ENCODE measurements at places on chromosomes 11 and 22.

- no peak for DNase-seq
These were observed 37.8 kb downstream of the ISX start for GRCh38 chr22:35103761-35104160.

DNA sequence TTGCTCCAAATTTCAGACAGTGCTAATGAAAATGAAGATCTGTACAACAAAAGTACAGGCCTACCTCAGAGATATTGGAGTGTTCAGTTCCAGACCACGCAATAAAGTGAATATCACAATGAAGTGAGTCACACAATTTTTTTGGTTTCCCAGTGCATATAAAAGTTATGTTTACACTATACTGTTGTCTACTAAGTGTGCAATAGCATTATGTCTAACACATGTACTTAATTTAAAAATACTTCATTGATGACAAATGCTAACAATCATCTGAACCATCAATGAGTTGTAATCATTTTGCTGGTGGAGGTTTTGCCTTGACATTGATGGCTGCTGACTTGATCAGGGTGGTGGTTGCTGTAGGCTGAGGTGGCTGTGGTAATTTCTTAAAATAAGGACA, 60.6 kb upstream of the E2F8 start:
- DNase-seq: no peak

DNA sequence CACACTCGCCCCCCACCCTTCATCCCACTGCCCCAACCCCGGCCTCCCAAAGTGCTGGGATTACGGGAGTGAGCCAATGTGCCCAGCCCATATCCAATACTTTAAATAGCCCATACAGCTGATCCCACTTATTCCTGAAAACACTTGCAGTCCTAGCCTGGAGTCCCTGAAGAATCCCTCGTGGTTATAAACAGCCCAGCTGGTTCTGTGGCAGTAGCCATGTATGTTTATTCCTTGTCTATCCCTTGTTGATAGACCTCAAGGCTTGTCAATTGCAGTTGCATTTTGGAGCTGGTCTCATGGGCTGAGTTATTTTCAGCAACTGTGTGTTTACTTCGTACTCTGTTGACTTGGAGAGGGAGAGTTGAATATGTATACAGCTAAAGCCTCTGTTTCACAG, 21.5 kb upstream of the PAFAH1B2 start:
- DNase-seq: no peak

DNA sequence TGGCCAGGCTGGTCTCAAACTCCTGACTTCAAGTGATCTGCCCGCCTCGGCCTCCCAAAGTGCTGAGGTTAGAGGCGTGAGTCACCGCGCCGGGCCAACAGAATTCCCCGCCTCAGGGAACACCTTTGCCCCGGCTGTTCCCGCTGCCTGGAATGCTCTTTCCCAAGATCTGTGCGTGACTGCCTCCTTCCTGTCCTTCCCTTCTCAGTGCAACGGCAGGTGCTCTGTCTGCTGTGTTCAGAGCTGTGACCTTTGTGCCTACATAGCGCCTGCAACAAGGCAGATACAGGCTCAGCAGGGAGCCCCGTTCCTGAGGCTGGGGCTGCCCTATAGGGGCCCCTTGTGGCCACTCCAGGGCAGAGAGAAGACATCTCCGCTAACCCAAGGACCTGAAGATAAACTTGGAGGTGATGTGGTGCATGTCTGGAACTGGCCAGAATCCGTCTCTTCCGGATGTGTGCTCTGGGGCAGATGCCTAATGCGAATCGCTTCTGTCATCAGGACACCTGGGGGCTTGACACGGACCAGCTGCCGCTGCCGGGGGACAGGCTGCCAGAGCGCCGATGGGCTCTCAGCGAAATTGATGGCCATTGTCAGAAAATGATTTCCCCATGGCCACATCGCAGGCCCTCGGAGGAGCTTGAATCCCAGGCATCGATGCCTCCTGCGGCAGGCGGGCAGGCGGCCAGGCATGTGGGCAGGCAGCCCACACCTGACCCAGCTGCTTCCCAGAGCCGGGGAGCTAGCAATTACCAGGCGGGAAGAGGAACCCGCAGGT, 43.5 kb upstream of the TCF20 start:
- DNase-seq: peak; percentile 63

DNA sequence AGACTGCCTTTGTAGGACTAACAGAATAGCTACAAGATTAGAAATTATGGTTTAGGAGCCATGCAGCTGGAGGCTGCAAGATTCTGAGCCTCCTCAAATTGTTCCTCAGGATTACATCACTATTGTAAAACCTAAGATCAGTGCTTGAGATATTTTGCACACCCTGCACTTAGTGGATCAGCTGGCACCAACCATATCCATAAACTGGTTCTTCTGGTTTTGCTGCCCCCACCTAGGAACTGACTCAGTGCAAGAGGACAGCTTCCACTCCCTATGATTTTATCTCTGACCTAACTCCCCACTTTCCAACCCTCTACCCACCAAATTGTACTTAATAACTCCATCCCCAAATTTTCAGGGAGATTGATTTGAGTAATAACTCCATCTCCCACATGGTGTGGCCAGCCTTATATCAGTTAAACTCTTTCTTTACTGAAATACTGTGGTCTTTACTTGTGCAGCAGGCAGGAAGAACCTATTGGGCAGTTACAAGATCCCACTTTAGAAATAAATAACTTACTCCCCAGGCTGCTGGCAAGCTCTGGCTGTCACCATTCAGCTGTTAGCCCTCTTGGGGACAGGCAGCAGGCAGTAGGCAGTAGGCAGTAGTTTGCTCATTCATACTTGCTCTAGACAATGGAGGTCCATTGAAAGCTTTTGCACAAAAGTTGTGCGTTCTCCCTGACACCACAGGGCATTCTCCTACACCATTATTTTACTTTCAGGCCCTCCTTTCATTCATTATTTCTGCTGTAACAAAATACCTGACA, 119.0 kb downstream of the SLC17A6 start:
- no peak for DNase-seq

- DNase-seq: no peak
These were observed 41.9 kb downstream of the MYEOV start for GRCh38 chr11:69335781-69336405.

DNA sequence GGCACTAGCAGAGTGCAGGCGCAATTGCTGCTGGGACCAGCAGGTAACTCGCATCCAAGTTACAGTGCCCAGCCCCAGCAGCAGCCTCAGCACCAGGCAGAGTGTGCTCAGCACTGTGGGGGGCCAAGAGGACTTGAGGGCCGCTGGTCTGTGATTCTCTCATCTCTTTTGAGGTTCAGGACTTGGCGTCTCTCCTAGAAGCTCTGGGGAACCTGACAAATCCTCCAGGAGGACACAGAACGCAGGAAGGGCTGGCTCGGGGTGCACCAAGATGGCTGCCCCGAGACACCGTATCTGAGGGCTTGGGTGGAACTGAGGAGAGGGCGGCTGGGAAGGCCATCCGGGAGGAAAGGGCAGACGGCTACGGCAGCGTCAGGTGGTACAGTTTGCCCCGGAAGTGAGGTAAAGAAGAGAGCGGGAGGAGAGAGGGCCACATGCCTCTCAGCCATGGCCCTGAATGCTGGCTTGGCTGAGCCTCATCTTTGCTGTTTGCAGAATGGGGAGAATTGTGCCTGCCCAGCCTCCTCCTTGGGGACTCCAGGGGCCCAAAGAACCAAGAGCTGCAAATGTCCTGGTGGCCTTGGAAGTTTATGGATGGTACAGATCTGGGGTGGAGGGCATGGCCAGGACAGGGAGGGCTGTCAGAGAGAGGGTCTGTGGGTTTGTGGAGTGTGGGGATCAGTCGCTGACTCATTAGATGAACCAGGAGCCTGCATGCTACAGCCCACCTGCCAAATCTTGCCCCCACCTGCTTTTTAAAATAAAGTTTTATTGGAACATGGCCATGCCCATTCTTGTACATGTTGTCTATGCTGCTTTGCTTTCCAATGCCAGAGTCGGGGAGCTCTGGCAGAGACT, 78.0 kb downstream of the MYEOV start:
- DNase-seq: no peak

DNA sequence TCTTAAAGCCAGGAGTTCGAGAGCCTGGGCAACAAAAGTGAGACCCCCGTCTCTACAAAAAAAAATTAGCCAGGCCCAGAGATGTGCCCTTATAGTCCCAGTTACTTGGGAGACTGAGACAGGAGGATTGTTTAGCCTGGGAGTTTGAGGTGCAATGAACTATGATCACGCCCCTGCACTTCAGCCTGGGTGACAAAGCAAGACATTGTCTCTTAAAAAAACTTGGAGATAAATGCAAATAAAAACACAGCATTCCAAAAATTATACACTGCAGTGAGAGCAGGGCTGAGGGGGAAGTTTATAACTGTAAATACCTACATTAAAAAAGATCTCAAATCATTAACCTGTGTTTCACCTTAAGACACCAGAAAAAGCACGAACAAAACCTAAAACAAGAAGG, 22.1 kb downstream of the AP2A2 start:
- DNase-seq: no peak

GRCh38 chr22:20560716-20561115, 53.3 kb downstream of the MED15 start:
- DNase-seq: no peak

GRCh38 chr11:71425409-71425808, 22.8 kb downstream of the DHCR7 start:
- DNase-seq: no peak

DNA sequence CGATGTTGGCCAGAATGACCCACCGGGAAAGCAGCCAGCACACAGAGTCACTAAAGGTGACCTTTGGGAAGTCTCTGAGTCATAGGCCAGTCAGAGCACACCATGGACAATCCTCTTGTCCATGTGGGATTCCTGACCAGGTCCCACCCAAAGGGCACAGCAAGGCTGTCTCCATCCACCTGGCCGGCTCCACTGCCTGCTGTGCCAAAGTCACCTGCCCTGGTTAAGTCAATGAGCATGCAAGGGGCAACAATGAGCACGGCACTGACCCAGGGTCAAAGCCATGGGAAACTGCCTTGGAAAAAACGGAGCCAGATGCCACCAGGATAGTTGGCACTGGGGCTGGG, 49.8 kb downstream of the SHANK2 start:
- no peak for DNase-seq

DNA sequence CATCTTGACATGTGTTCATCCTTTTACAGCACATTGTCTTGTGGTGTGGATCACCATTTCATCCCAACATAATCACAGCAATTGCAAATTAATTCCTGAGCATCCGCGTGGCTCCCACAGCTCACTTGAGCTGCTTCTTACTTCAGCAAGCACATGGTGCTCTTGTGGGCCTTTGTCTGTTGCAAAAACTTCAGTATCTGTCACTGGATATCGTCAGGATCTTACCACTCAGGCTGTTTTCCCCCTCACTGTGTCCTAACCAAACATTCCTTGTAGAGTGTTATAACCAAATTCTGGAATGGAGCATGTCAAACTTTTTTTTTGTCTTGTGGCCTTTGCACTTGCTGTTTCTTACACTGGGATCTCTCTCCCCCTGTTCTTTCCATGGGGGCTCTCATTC, 683.1 kb upstream of the ARHGAP42 start:
- no peak for DNase-seq

DNA sequence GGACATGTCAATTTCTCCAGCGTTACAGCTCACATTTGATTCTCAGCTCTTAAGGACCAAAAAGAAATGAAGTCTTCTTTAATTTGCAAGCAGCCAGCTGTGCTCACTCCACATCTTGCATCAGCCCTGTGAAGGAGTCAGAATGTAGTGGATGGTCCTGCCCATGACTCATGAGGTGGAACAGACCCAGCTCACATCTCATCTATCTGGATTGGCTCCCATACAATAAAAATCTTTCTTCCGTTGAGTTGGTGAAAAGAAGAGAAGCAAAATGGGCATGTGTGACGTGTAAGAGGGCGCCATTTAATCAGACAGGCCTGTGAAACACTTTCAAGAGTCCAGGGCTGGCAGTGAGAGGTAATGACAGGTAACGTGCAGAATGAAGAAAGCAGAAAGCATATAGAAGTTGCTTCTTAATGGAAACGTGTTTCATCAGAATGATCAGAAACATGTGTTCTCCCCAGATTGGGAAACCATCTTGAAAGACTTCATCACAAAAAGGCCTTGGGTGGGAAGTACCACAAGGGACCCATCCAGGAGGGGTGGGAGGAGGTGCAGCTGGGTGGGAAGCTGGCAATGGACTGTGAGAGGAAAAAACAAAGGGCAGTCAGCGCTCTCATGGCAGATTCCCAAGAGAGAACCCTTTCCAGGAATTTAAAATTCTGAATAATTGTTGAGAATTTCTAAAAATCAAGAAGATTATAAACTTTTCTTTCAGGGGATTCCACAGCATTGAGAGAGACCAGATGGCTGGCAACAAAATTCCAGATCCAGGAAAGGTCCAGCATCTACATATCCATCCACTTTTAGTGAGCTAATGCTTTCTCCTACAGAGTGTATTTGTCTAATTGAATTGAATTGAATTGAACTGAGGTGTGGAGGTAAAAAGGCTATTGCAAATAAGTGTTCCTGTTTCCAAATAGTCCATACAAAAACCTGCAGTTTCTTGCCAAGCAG, 57.0 kb downstream of the ETS1 start:
- DNase-seq: no peak

- DNase-seq: peak; percentile 62
These were observed 5.8 kb downstream of the PIWIL3 start for GRCh38 chr22:24768537-24769374.

DNA sequence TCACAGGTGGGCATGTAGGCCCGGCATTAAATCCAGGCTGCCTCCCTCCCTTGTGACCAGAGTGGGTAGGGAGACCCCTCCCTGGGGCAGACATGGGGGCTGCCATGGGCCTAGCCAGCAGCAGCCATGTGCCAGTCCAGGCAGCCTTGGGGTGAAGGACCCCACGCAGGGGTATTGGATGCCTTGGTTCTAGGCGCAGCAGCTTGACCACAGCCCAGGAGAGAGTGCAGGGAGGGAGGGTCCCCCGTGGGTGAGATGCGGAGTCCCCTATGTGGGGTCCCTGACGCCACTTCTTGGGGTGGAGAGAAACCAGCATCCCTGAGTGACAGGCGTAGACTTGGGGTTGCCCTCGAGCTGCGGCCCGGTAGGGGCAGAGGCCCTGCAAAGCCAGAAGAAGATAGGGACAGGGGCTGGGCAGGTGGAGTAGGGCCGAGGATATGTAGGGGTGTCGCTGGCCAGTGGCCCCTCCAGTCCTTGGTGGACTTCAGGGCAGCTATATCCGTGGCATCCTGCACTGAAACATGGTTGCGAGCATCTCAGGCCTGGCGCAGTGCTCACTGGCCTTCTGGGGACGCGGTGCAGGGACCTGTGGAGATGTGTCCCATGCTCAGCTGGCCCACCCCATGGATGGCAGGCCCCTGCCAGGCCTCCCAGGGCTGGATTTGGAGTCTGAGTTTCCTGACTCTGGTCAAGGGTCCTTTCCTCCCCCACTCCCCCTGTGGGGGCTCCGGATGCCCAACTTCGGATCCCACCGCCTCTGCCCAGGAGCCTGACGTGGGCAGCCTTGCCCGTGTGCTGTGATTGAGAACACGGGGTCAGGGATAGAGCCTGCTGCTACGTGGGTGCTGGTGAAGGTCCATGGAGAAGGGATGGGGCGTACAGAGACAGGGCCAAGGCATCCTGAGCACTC, 1179.8 kb downstream of the BRD1 start:
- DNase-seq: no peak

- DNase-seq: no peak
These were observed 3.5 kb upstream of the PIK3C2A start for GRCh38 chr11:17211286-17211685.

- no peak for DNase-seq
These were observed 562.4 kb downstream of the OPCML start for GRCh38 chr11:132969892-132970291.

Measured in breast epithelium (tissue), 4 donors.